ENCODE measurements at places on chromosomes 6 and 20. TPM values are rescaled to one million over a fixed set of nuclear protein-coding genes. Genes with fewer than 3 reads are reported as not detected.
A peak's percentile ranks its signal among the peaks of the same experiment; 100 is the strongest.

DNA sequence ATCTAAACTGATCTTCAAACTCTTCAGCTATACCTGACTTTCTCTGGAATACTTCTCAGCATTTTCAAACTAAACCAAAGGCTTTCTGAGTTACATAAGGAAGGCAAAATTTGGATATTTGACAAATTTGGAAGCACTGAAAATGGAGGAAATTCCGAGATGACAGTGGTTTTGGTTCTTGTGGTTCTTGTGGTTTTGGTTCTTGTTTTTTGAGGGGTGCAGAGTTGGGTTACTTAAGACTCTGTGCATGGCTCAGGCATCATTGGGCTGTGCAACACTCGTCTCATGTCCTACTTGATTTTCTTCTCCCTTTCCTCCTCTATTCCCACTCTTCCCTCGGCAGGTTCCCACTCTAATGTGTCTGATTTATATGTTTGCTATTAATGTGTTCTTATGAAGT, 78.0 kb downstream of the SLC22A3 start:
- no peak for DNase-seq

GRCh38 chr20:11227602-11228001, 553.8 kb upstream of the JAG1 start:
- DNase-seq = no peak

GRCh38 chr6:80437221-80437620, 330.8 kb downstream of the BCKDHB start:
- DNase-seq = no peak

CGA gene
- polyA plus RNA-seq = 0.04 TPM

DNA sequence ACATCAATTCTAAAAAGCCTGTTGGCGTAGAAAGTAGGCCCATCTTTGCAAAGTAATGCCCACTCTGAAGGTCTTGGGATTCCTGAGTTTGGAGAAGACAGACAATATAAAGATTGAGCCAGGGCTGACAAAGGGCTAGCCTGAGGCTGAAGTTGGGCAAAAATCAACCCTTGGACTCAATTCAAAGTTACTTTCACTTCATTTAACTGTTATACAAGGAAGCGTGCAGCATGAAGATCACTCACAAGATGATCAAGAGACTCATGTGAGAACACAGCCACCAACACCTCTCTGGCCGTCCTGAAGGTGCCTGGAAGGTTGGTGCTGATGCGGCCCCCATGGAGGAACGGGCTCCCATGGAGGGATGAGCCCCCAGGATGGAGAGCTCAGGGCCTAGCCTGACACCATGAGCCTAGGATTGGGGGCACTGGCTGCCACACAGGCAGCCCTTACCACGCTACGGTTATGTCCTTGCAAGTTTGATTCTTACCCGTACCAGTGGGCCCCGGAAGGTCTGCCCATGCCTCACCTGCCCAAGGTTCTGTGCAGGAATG, 26.6 kb downstream of the FOXC1 start:
- no peak for DNase-seq

DNA sequence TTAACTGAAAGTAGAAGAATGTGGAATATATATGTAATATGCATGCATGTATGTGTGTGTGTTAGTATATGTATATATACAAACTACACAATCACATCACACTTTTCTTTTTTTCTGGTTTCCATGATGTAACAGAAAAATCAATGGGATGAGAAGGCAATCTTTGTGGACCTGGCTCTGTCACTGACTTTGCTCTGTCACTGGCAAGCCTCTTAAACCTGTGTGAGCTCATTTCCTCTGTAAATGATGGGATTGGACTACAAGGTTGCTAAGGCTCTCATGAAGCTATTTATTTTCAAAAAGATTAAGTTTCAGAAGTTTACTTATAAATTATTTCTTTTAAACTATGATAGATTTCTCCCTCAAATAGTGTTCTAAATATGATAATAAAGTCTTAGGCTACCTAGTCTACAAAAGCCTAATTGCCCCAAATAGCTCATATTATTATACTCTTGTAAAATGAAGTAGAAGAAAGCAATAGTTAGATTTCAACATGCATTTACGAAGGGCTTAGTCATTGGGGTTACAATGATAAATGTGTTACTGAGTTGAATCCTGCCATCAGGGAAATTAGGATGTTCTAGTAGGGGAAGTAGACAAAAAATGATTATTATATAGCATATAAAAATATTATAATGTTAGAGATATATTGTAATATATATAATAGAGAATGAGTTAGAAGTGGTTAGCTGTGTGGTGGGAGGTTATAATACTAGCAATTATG, 129.3 kb downstream of the AFG1L start:
- peak; percentile 38 for DNase-seq

Measured in large intestine (tissue), 12 donors.